ENCODE measurements at places on chromosomes 12 and 14.

DNA sequence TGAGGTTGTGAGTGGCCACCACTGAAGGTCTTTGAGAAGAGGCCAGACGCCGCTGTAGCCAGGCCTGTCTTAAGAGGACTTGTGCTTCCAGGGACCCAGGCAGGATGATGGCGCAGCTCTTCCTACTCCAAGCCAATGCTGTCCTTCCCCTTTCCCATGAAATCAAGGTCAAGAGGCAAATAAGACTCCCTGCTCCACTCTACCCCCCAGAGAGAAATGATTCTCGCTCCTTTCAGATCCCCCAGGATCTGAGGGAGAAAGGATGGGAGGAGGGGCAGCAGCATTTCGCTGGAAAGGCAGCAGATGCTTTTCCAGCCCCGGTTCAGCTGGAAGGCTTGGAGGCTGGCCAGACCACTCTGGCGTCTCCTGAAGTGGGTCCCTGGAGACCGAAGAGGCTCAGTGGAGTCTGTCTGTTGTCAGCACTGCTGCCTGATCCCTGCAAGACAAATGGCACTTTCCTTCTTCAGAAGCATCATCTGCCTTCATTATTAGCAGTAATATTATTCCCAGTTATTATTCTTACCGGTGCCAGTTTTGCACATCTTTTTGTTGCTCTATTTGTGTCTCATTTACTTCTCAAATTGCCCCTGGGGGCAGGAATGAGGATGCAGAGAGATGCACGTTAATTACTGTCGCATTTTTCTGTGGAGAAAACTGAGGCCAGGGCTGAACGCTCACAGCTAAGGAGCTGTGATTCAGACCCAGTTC lies 51.4 kb downstream of the C14orf132 start:
- no peak for DNase-seq

DNA sequence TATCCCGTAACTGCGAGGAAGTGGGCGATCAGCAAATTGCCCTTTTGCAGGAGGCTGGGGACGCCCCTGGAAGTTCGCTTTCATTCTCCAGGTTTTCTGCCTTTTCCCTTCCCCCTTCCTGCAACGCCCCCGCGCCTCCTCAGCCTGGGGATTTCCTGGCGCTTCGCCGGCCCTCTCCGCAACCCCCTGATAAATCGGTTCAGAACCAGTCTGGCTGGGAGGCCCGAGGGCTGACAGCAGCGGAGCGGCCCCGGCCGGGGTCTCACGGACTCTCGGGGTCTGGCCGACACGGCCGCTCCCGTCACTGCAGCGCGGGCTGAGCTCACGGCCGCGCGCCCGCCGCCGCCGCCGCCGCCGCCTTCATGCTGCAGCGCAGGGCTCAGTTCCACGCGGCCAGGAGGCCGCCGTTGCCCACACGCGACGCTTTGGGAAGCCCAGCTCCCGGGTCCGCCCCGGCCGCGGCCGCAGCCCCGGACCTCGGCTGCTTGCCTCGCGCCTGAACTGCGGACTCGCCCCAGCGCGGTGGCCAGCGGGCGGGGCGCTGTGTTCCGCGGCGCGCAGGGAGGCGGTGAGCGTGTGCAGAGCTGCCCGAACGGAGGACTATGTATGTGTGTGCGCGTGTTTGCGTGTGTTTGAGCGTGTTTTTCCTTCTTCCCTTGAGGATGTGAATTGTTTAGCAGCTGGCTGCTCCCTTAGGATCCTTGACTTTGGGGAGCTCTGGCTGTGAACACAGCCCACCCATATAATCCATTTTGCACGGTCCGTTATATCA lies at the start of gene LRFN5:
TSS of gene LRFN5 (plus strand) at position 345 of the 772 bp plus-strand sequence.
- DNase-seq = no peak

DNA sequence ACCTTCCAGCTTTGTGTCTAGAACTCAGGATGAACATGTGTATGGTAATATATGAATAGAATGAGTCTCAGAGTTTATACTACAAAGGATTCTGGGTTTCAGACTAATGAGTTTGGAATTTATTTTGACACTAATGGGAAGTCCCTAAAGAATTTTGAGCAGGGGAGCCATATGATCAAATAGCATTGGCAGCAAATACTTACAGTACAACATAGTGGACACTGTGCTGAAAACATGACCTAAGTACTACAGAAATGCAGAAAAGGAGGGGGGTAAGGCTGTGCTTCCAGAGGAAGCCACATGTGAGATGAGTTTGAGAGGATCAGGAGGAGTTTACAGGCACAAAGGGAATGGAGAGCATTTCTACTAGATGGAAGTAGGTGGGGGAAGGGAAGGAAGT lies 225.8 kb downstream of the C12orf42 start:
- DNase-seq = no peak

GRCh38 chr14:54129850-54130640 lies 173.4 kb upstream of the BMP4 start:
- no peak for DNase-seq

DNA sequence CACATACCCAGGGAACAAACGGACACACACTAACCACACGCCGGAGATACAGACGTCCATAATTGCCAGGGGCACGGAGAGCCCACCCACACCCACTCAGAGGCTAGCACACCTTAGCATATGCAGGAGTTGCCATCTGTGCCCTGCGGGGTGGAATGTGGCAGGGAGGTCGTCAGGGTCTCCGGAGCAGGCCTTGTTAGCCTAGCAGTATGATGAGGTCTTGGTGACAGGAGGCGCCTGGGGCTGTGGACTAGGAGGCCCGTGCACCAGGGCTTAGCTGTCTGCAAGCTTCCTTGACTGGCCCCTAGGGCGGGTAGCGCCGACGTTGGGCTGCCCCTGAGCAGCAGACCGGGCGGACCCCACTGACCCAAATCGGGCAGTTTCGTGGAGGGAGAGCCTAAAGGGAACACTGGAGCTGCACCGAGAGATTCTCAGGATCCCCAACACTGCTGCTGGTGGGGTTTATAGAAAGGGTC lies 10.0 kb downstream of the STAC3 start:
- DNase-seq = no peak

- DNase-seq = no peak
Observed at GRCh38 chr14:67938071-67938470, 118.5 kb downstream of the RAD51B start.

DNA sequence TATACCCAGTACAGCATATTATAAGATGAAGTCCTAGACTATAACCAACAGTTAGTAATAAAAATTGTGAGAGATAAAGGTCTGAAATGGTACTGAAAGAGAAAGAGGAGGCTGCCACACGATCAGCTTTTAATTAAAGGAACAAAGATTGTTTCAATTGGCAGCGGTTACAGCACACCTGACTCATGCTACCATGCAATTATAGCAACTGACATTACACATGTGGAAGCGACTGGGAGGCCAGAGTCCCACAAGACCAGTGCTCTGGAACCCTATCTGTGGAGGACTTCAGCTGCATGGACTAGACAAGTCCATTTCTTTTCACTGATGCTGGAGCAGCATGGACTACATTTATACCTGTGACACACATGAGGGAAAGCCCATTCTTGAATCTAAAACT lies 55.2 kb downstream of the SEL1L start:
- no peak for DNase-seq

DNA sequence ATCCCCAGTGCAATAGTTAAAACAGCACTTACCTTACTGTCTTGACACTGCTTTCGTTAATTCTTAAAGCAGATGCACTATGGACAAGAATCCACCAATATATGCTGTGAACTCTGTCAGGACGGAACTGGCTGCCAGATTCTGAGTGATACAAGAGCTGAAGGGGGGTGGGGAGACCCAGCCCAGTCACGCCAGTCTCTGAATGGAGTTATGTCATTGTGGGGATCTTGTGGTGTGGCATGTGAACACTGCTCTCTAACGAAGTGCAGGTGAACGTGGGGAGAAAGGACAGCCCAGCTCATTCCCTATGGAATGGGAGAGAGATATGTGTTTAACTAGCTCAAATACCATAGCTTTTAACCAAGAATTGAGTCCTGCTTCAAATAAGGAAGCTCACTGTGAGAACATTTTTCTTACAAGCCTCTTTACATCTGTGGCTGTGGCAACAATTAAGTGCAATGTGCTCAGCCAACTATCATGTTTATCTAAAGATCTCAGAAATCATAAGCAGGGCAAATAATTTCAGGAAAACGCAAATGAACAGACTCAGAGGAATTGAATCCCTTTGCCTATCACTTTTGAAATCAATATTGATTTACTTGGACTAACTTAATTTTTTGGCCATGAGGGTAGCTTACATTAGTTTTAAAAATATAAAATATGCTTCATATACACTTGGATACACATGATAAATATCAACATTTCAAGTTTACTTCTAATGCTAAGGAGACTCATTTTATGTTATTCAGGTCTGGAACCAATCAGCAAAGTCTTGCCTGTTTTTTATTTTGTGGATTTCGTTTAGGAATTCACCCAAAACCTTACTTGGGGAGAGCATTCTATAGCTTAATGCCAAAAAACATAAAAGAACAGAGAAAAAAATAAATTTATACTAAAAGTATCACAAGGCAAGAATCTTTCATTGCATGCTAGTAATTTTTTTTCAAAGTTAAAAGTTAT lies at the start of gene LUM:
TSS of gene LUM (minus strand) at position 129 of the 960 bp plus-strand sequence. CDS start 2,515 bp downstream, outside the sequence.
- DNase-seq = no peak

- DNase-seq = no peak
Observed at GRCh38 chr14:76298896-76299295, 77.0 kb upstream of the ESRRB start.

GRCh38 chr12:79706676-79707075 lies 15.9 kb upstream of the PAWR start:
- no peak for DNase-seq

GRCh38 chr14:74038020-74038859 lies 19.1 kb downstream of the BBOF1 start:
- no peak for DNase-seq

- no peak for DNase-seq
Observed at GRCh38 chr12:2057041-2057794, 4.4 kb downstream of the CACNA1C start.

GRCh38 chr14:24427537-24428508 lies 1.6 kb downstream of the CBLN3 start:
- no peak for DNase-seq

DNA sequence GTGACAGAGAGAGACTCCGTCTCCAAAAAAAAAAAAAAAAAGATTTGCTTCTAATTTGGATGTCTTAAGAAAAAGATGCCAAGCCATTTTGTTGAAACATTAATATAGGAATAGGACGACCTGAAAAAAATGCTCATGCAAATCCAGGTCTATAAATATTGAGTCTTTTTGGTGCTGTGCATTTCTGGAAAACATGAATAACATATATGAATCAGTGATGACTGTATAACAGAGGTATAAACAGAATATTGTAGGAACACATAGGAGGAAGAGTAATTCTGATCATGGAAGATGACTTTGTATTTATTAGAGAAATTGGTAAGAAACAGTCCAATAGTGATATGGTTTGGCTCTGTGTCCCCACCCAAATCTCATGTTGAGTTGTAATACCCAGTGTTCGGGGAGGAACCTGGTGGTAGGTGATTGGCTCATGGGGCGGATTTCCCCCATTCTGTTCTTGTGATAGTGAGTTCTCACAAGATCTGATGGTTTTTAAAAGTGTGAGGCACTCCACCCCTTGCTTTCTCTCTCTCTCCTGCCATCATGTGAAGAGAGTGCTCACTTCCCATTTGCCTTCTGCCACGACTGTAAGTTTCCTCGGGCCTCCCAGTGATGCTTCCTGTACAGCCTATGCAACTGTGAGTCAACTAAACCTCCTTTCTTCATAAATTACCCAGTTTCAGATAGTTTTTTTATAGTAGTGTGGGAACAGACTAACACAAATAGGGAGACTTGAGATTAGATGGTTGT lies 3.0 kb upstream of the SRSF5 start:
- DNase-seq = no peak

GRCh38 chr12:52814710-52815155 lies 817 bp upstream of the KRT4 start:
- no peak for DNase-seq

DNA sequence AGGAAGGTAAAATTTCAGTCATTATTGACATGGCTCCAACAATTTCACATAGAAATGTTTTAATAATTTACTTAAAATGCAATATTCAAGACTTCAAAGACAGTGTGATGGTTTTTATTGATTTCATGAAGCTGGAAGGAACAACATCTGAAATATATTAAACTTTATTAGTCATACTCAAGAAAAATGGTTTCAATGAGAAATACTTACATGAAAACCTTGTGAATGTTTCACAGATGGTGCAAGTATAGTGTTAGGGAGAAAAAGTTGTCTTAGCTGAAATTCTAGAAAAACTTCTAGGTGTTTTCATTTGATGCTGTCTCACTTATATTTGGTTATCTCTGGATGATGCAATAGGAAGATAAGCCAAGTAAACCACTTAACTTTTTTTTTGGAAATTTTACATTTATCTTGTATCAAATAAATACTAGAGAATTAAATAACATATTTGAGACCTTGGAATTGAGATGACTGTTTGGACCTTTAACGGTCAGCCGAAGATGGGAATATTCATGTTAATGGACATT lies 65.5 kb downstream of the PELI2 start:
- no peak for DNase-seq

DNA sequence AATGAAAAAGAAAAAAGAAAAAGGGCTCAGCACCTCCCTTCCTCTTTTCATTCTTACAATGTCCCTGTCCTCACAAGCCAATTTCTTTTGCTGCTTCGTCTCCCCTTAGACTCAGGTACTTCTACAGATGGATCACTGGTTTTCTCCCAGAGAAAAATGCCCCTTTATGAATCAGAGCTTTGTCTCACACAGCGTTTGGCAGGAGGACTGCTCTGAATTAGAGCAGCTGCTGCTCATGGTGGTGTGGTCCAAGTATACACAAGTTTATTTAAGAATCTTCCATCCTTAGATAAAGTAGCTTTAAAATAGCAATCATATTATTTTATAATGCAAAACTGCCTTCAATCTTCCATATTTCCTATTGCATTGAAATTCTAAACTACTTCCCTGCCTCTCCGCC lies 80.3 kb downstream of the SLC8A3 start:
- DNase-seq = no peak

GRCh38 chr12:86188226-86188625 lies 68.0 kb downstream of the MGAT4C start:
- no peak for DNase-seq

Measured in stimulated activated CD8-positive, alpha-beta memory T cell treated with anti-CD3 and anti-CD28 coated beads, Interleukin-4, amount 100 ng/mL, for 1 hour (primary cell).